ENCODE measurements at places on chromosomes 5 and 9. TPM values are rescaled to one million over a fixed set of nuclear protein-coding genes. Genes with fewer than 3 reads are reported as not detected.

The PTGR1 gene
- 18.8 TPM for total RNA-seq

The FAT2 gene
- 0.02 TPM for total RNA-seq

The EGFLAM gene
- total RNA-seq: 53.8 TPM

The TERT gene
- not detected for total RNA-seq

The ANKRD20A1 gene
- 0.74 TPM for total RNA-seq

The SPINK7 gene
- not detected for total RNA-seq

DNA sequence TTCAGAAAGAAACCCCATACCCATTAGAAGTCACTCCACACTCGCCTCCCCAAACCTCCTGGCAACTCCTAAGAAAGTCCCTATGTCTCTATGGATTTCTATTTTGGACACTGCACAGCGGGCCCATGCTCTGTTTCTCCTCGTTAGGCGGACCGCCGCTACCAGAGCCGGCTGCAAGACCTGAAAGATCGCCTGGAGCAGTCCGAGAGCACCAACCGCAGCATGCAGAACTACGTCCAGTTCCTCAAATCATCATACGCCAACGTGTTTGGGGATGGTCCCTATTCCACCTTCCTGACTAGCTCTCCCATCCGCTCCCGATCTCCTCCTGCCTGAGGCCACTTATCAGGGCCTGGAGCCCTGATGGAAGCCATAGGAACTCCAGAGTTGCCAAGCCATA, 4.6 kb upstream of the GLE1 start:
- peaks cover 5% of the 10 kb centered on the region for H3K4me1 ChIP-seq
- H3K27me3 ChIP-seq: no peaks in the 10 kb centered on the region
- no peak for DNase-seq
- H3K27ac ChIP-seq: no peak overlapping the region

DNA sequence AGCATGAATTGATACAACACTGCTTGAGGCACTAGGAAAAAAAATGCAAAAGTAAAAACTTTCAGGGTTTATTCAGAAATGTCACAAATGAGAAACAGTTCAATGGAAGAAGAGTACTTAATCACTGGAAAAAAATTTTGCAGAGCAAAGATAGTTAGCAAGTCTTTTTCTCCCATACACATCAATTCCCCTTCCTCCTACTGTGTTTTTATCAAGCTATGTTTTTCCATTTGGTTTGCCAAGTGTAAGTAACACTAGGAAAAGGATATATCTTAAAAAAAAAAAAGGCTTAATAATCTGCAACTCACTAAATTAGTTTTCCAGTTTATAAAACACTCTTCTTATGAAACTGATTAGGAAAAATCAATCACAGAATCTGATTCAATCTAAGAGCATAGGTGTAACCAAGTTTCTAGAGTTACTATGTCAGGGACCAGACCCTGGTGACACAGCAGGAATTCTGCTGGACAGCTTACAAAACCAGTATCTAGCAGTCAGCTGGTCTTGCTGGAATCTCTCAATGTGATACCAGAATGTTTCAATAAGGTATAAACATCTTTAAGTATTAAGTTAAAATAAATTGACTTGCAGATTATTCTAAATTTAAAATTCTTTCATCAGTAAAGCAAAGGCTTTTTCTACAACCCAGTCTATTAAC, 34.7 kb downstream of the RNF145 start:
- H3K4me3 ChIP-seq: no peak overlapping the region
- H3K36me3 ChIP-seq: peaks cover 2% of the 10 kb centered on the region
- no peak overlapping the region for H3K27ac ChIP-seq
- H3K27me3 ChIP-seq: no peaks in the 10 kb centered on the region
- DNase-seq: no peak

DNA sequence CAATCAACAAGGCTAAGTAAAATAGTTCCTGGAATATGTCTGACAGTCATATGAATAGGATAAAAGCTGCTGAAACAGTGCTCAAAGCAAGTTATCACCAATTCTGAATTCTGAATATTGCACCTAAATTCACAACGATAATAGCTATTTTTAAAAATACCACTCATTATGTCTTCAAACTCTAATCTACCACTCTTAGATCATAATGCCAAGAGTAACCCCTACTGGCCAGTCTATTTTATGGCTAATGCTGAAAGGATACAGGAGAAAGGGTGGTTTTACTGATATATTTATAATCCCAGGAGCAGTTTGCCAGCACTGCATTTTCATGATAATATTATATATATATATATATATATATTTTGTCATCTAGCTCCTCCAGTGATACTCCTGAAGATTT, 232.8 kb downstream of the PDE4D start:
- H3K4me1 ChIP-seq: peaks cover 58% of the 10 kb centered on the region
- no peaks in the 10 kb centered on the region for H3K36me3 ChIP-seq
- no peaks in the 10 kb centered on the region for H3K27me3 ChIP-seq
- no peak overlapping the region for H3K4me3 ChIP-seq
- peak overlapping the region; percentile 73 for H3K27ac ChIP-seq

DNA sequence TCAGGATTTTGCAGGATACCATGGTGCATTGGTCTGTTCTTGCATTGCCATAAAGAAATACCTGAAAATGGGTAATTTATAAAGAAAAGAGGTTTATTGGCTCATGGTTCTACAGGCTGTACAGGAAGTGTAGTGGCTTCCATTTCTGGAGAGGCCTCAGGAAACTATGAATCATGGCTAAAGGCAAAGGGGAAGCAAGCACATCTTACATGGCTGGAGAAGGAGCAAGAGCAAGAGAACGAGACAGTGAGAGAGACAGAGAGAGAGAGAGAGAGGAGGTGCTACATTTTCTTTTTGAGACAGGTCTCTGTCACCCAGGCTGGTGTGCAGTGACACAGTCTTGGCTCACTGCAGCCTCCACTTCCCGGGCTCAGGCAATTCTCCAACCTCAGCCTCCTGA, 43.9 kb downstream of the P4HA2 start:
- no peak overlapping the region for H3K4me3 ChIP-seq
- H3K27me3 ChIP-seq: no peaks in the 10 kb centered on the region
- no peak for DNase-seq
- no peak overlapping the region for H3K27ac ChIP-seq

GRCh38 chr9:89768650-89769071, 163.8 kb downstream of the GADD45G start:
- H3K4me3 ChIP-seq: no peak overlapping the region
- H3K27ac ChIP-seq: no peak overlapping the region
- peak; percentile 16 for DNase-seq
- no peaks in the 10 kb centered on the region for H3K36me3 ChIP-seq

Measured in psoas muscle (tissue), 8 donors.